H54 (cell line): ENCODE measurements at places on chromosomes 4 and X.

GRCh38 chr4:123812066-123812390 is 415.4 kb downstream of the SPRY1 start:
- no peak for DNase-seq

DNA sequence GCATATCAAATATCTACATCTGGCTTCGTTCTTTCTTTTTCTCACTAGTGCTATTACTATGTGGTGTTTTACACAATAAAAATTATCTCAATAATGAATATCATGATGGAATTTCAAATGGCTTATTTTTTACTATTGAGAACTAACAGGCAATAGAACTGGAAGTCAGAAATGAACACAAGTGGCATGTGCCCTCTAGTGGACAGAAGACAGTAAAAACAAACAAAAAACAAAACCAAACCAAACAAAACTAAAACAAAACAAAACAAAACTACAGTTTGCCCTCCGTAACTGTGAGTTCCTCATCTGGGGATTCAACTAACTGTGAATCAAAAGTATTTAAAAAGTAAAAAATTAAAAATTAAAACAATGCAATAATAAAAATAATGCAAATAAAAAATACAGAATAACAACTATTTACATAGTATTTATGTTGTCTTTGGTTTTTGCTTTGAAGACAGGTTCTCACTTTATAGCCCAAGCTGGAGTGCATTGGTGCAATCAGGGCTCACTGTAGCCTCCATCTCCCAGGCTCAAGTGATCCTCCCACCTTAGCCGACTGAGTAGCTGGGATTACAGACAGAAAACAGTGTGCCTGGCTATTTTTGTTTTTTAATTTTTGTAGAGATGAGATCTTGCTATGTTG is 195.6 kb upstream of the TACR3 start:
- no peak for DNase-seq

DNA sequence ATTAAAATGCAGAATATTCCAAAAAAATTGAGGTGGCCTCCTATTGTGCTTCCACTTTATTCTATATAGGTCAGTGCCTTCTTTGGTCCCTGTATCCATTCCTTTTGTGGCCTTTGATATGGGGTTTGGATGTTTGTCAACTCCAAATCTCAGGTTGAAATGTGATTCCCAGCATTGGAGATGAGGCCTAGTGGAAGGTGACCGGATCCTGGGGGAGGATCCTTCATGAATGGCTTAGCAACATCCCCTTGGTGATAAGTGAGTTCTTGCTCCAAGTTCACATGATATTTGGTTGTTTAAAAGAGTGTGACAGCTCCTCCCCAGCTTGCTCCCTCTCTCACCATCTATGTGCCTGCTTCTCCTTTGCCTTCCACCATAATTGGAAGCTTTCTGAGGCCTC is 380.6 kb downstream of the INPP4B start:
- DNase-seq, result no peak

GRCh38 chrX:65488495-65488894 is 46.1 kb downstream of the LAS1L start:
- no peak for DNase-seq

DNA sequence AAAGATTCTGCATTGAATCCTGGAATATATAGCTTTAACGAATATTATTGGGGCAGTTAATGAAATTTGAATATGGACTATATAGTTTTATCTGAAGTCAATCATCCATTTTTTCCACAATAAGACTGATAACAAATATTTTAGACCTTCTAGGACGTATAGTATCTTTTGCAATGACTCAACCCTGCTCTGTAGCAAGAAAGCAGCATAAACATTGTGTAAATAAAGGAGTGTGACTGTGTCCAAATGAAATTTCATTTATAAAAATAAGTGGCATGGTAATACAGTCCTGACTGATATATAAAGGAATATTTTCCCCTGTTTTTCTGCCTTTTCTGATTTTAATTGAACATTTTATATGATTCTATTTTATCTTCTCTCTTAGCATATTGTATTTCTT is 947.7 kb upstream of the SLIT2 start:
- DNase-seq, result no peak

GRCh38 chrX:87167841-87168240 is 349.8 kb upstream of the KLHL4 start:
- DNase-seq, result no peak

DNA sequence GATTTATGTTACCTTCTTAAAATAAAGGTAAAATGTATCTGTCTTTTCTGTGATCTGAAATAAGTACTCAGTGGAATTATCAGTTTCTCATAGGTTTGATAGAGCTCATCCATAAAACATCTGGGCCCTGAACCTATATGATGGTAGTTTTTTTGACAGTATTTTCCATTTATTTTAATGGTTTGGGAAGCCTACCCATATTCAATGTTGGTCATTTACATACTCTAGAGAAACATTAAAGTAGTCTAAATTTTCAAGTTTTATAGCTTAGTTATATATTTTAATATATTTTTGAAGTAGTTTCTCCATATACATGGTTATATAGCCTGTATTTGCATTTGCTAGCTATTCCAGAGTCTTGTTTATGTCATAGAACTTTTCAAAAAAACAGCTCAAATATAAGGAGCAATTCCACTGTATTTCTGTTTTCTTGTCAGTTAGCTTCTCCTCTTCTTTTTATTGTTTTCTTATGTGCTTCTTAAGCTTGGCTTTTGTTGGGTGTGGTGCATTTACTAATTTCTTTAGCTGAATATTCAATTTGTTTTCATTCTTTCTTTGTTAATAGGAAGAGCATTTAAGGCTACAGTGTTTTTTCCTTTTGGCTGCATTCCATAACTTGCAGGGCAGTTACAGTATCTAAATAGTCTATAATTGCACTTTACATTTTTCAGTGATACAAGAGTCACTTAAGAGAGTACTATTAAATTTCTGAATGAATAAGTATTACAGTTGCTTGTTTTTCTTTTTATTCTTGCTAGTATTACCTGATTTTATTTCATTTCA is 181.4 kb downstream of the DKK2 start:
- DNase-seq, result no peak

GRCh38 chrX:154727418-154727817 is 23.5 kb downstream of the GAB3 start:
- no peak for DNase-seq

GRCh38 chrX:143964549-143964948 is 80.7 kb downstream of the UBE2NL start:
- DNase-seq, result no peak

DNA sequence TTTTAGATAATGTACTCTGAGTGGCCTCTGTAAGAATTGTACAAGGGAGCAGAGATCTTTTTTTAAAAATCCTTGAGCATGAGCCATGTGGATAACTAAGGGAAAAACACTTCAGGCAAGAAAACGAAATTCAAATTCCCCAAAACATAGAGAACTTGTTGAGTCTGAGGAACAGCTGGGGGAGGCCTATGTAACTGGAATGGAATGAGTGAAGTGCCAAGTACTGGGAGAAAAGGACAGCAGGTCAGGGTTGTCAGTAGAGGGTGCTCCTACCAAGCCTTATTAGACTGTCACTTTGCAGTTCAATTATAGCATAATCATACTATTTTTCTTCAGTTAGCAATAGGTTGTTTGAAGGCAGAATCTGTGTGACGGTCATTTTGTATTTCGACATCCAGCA is 135.1 kb downstream of the ARHGAP6 start:
- no peak for DNase-seq

DNA sequence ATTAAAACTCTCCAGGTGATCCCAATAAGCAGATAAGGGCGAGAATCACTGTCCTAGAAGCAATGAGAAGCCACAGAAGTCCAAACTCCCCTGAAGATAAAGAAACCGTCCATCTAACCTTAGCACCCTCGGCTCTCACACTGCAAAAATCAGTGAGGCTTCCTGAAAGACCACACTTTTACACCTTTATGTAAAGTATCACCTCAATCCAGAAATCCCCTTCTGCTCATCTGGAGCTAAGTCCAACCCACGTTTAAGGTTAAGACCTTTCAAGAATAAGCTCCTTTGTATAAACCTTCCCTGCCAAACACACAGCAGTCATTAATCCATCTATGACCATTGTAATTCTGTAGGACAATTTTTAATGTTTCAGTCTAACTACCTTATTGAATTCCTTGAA is 41.7 kb downstream of the LIN54 start:
- no peak for DNase-seq

DNA sequence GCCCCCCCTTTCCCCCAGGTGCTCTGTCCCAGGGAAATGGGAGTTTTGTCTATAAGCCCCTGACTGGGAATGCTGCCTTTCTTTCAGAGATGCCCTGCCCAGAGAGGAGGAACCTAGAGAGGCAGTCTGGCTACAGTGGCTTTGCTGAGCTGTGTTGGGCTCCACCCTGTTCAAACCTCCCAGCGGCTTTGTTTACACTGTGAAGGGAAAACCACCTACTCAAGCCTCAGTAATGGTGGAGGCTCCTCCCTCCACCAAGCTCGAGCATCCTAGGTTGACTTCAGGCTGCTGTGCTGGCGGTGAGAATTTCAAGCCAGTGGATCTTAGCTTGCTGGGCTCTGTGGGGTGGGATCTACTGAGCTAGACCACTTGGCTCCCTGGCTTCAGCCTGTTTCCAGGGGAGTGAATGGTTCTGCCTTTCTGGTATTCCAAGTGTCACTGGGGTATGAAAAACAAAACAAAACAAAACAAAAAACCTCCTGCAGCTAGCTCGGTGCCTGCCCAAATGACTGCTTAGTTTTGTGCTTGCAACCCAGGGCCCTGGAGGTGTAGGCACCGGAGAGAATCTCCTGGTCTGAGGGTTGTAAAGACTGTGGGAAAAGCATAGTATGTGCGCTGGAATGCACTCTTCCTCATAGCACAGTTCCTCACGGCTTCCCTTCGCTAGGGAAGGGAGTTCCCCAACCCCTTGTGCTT is 41.7 kb downstream of the ITM2A start:
- no peak for DNase-seq

DNA sequence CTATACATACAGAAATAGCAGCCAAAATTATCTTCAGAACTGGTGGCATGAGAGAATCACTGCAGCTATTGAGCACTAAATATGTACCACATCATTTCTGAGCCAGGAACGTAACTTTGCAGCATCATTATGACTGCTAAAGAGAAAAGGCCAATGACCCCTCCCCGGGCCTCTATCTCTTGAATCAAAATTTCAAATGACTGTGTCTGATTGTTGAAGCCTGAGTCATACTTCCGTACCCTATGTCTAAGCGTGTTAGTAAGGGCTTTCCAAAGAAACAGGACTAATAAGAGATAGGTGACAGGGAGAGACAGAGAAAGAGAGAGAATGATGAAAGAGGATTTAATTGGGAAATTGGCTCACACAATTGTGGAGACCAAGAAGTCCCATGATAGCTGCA is 445.5 kb upstream of the SPANXN1 start:
- DNase-seq, result peak; percentile 8

- no peak for DNase-seq
These were observed 5.5 kb upstream of the TRIM2 start for GRCh38 chr4:153198719-153199118.

DNA sequence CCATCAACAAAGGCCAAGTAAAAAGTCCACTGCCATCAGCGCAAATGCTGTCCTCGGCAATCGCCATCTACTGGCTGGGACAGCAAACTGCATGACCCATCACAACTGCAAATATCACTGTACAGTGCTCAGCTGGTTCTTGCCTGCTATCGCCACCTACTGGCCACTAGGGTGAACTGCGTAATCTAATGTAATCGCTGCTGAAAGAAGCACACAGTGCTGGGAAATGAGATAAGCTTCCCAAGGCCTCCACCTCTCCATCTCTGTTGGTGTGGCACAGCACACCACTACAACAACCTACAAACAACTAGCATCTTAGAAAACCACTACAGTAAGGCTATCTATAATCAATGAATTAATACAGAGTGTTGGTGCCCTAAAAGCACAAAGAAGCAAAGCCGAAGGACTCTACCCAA is 298.3 kb downstream of the TEX13A start:
- DNase-seq, result peak; percentile 26

GRCh38 chr4:1958276-1959103 is 50.3 kb downstream of the NELFA start:
- DNase-seq, result no peak

GRCh38 chr4:5710961-5711478 is at the start of gene EVC:
Gene EVC, plus strand, starts transcription at chr4:5711201. Its CDS starts 180 bp downstream, at chr4:5711381.
- peak; percentile 66 for DNase-seq

DNA sequence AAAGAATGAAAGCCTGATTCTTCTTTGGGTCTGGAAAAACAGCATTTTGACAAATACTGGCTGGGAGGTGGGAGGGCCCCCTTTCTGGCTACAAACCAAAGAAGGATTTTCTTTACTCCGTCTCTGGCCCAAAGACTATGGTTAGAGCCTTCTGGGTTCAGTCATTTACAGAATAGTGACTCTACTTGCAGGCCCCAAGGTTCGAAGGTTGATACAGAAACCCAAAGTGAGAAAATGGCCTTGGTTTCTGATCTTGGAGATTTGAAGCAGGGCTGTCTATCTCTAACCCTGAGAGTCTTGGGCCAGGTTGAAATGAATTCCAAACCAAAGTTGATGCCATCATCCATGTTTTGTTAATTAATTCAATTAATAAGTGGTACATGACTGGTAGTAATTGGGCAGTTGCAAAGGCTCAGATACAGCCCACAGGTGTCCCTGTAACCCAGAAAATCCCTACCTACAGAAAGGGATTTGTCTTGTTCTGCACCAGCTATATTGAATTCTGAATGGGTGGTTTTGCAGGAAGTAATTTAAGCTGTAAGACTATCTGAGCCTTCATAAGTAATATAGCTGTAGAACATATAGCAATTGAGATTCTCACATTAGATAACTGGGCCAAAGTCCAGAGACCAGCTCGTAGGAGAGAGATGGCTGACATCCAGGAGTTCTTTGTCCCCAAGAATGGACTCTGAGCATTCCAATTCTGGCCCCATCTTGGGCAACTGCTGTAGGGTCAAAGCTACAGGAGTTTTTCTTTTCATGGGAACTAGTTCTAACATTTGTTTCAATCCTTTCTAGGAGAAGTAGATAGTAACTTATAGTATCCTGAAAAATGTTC is 34.5 kb downstream of the CHRNA9 start:
- no peak for DNase-seq

- DNase-seq, result no peak
These were observed 6.0 kb downstream of the FBXO8 start for GRCh38 chr4:174277433-174277832.

GRCh38 chr4:117889978-117890377 is 144.3 kb upstream of the NDST3 start:
- DNase-seq, result no peak

DNA sequence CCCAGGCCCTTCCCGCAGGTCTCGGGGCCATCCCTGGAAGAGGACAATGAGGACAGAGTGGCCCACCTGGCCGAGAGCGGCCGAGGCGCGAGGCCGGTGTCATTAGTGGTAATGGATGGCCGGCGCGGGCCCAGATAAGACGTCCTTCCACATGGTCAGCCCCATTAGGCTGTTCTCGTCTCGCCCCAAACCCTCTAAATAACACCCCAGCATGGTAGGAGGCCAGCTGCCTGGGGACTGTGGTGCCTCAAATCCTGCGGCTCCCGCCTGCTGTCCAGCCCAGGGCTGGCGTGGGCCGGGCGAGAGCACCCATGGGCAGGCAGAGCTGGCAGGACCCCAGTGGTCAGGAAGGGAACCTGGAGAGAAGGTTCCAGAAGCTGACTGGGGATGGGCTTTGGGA is 121.7 kb downstream of the FAM53A start:
- no peak for DNase-seq

DNA sequence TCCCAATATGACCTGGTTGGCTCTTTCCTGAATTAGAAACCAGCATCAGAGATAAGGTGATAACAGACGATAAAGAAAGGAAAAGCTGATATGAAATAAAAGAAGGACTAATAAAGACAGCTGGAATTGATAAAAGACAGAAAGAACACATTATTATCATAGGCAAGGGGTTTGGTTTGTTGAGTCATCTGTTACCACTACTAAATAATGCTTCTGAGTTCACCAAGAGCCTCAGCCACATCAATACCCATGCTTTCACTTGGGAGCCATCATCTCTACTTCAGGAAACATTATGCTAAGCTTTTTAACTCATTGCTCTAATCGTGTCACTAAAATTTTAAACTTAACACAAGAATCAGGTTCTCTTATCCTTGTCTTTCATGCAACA is 27.6 kb downstream of the ANXA5 start:
- DNase-seq, result no peak
